ENCODE measurements at places on chromosomes 12 and 14.

DNA sequence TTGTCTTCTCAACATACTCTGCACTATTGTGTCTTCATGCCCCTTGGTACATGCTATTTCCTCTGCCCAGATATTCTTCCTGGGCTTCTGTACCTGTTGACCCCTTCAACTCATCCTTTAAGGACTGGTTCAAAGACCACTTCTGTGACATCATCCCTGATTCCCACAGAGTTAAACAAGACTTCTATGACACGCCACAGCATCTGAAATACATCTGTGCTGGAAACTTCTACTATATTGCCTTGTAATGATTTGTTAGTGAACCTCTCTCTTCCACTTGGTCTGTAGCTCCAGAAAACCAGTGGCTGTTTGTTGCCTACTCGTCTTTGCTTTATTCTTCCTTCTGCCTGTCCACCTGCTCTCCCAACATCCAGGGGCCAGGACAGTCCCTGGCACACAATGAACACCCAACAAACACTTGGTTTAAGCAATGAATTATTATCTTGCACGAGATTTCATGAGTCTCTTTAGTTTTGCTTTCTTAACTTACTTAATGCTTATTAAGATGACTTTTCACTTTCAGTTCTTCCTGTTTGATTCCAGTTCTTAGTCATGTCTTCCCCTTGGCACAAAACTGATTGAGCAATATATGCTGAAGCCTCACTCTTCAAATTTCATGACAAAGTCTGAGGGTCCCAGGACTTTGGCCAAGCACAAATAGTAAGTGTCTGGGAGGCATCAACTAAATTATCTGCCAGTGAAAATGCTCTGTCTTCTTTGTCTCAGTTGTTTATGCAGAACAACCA, 485.9 kb downstream of the APAF1 start:
- DNase-seq, result peak; percentile 88

GRCh38 chr12:130068741-130069140, 93.5 kb upstream of the FZD10 start:
- DNase-seq, result no peak

DNA sequence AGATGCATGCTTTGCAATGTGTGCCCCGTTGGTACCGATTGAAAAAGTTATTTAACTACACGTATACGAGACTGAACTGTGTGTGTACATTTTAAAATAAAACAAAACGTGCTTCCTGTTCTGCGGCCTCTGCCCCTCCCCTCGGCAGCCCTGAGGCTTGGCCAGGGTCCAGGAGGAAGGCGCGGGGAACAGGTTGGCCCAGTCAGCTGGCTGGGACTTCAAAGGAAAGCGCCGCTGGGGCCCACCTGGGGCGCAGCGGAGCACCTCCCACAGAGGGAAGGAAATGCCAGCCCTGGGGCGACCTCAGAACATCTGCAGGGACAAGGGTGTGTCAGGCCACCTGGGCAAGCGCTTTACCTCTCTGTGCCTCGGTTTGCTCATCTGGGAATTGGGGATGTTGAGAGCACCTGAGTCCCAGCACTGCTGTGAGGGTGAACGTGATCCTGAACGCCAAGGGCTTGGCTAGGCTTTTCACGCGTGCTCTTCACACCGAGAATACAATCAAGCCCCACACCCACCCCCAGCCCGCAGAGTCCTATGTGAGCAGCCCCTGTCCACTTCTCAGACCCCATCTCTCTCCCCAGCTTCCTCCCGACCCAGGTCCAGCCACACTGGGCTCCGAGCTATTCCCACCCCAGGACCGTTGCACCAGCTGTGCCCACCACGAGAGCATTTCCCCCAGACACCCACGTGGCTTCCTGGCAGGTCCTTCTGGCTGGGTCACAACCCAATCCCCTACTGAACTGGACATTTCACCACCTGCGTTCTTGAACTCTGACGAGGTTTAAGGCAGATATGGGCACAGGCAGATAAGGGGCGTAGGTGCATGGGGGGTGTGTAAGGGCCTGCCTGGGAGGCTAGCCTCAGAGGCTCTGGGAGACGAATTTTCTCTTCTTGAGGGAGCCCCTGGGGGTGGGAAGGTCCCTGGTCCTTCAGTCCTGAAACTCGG, 41.9 kb upstream of the NCOR2 start:
- DNase-seq, result peak; percentile 77

DNA sequence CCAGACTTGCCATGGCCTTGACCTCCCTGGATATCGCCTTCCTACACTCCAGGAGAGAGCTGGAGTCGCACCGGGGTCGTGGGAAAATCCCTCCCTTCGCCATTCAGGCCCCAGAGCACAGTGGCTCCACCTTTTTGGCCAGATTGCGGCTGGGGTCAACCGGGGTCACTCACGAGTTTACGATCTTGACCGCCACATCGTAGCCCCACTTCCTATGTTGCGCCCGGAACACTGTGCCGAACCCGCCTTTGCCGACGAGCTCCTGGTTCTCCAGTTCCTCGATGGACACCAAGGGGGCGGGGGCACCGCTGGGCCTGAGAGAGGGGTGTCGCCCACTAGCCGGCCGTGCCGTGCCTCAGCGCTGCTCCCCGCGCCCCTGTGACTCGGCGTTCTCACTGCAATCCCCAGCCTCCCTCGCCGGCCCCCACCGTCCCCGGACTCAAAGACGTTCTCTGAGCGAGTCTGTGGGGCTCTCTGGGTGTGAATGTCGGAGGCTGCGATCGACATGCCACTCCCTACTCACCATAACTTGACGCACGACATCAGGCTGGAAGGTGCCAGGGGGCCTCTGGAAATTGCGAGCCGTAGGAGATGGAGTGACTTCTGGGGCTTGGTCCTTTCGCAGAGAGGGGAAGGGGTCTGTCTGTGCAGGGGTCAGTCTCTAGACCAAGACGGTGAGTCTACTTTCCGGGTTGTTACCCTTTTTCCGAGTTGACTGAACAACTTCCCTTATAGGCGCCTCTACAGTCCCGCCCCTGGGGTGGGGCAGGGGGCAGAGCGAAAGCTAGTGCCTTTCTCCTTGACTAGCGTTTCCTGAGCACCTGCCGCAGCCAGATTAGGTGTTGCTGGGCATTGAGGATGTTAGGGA, at the start of gene RIPK3:
TSS of gene RIPK3 (minus strand) at position 708 of the 868 bp plus-strand sequence. CDS start at position 543, 165 bp downstream.
- DNase-seq, result peak; percentile 52

- DNase-seq, result no peak
These were observed 6.1 kb upstream of the GPR132 start for GRCh38 chr14:105071326-105071725.

DNA sequence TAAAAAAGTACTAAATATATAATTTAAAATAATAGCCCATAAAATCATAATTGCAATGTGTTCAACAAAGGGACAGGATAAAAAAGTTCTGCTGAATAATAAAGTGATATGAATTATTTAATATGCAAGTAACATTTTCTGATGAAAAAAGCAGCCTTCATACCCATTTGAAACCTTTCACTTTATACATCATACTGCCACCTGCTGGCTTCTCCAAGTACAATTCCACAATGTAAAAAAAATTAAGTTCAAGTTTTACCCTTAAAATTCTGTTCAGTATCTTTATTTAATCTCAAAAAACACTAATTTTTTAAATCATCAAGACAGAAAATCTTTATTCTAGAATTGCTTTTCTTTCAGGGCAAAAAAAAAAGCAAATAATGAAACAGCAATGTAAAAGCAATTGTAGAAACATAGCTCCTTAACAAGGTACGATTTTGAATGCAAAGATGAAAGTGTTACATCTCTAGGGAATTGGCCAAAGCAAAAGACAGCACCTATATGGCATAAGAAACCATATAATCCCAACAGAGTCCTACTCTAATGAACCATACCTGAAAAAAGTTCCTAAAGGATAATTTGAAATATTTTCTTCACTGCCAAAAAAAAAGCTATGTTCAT, 15.0 kb downstream of the MDM1 start:
- DNase-seq, result peak; percentile 22

DNA sequence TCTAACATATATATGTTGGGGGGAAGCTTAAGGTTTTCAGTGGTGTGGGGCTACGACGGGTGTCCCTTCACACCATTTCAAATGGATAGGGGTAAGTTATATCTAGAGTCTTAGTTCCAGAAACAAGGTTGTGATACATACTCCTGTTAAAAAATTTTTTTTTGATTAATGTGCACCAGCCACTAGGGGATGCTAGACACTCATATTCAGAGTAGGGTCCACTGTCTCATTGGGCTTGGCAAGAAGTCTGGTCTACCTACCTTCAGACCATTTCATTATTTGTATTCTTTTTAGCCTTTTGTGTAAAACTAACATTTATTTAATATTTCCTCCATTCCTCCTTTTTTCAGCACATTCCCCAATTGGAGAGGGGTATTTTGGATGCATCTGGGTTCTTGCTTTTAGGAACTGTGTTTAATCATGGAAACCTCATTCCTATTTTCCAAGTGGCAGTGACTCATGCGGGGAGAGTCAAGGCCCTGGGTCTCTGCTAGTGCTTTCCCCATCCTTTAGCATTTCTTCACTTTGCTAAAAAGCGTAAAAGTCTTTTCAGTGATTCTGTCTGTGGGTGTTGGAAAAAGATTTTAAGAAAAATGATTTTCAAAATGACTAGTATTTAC, 33.4 kb downstream of the ANO4 start:
- peak; percentile 7 for DNase-seq

- DNase-seq, result no peak
These were observed 797 bp downstream of the UNG start for GRCh38 chr12:109098183-109098604.

- DNase-seq, result no peak
These were observed 137.9 kb downstream of the BTG1 start for GRCh38 chr12:92007787-92008186.
